T-cell (primary cell): ENCODE measurements at places on chromosomes 12 and 14.
A peak's percentile ranks its signal among the peaks of the same experiment; 100 is the strongest.

- no peak for DNase-seq
Observed at GRCh38 chr12:38689195-38689594, 216.2 kb downstream of the CPNE8 start.

- DNase-seq = no peak
Observed at GRCh38 chr12:11812586-11813437, 163.3 kb downstream of the ETV6 start.

DNA sequence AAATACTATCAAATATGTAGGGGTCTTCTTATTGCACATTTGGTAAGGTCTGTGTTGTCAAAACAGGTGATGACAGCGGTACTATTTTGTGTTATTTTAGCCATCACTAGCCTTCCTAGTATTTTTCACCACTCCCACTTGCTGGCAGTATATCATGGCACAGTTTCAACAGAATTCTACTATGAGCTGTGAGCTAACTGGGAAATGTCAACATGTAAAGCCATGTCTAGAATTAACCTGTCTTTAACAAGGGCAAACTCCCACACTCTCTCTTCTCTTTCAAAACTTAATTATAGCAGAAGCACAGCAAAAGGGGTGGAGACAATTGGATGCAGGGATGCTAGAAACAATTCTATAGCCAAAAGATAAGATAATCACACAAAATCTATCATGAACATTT lies 253.4 kb downstream of the PAX9 start:
- DNase-seq = no peak

- DNase-seq = no peak
Observed at GRCh38 chr14:76752744-76753143, 8.5 kb upstream of the VASH1 start.

DNA sequence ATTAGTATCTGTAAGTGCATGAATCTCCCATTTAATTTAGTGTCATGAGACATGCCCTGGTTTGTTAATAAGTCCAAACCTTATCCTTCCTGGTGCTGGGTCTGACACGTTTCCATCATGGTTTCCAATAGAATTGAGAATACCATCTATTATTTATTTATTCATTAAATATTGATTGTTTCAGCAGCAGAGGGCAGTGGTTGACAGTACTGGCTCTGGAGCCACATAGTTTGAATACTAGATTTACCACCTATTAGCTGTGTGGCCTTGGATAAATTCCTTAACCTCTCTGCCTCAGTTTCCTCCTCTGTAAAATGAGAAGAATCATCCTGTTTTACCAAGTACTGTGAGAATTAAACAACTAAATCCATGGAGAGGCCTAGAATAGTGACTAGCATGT lies 941 bp upstream of the STAB2 start:
- no peak for DNase-seq

DNA sequence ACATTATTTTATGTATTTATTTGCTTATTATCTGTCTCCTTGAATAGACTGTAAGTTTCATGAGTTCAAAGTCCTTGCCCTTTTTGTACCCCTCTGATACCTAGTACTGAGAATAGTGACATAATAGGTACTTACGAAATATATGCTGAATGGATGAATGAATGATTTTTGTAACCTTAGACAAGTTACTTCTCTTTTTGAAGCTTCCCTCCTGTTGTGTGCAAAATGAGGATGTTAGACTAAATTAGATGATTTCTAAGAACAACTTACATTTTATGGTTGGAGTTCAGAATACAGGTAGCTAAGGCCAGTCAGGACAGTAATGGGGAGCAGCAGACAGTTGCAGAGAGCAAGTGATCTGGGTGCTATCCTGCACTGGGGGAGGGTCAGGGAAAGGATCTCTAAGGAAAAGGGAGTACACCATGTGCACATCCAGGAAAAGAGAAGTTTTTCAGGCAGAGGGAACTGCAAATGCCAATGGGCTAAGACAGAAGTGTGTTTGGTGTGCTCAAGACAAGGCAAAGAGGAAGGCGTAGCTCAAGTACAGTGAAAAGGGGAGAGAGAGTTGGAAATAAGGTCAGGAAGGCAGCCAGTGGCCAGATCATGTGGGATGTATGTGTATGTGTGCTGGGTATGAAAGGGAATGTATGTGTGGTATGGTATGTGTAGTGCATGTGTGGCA lies 59.4 kb upstream of the AMIGO2 start:
- DNase-seq = no peak

- DNase-seq = no peak
Observed at GRCh38 chr14:105131241-105131640, 37.3 kb downstream of the JAG2 start.

DNA sequence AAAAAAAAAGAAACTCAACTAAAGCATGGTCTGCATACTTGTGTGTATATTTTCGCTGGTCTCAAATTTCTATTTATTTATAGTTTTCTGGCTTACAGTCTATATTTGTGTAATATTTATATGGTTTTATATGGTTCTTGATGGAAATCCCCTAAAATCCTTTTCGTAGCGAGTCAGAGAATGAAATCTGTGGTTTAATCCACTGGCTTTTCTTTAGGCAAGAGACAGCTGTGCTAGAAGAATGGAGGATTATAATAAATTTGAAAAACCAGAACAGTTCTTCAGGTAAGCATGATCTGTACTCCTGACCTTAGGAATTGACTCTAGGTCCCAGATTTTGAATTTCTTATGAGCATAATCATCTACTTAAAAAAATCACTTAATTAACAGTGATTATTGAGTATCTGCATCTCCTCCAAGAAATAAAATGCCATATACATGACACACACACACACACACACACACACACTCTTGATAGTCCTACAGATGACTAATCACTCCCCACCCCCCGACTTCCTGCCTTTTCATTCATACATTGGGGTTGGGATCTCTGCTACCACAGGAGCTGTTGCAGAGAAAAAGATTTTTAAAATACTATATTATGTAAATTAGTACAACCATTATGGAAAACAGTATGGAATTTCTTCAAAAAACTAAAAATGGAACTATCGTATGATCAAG lies 113.4 kb downstream of the CRADD start:
- DNase-seq = no peak

- DNase-seq = no peak
Observed at GRCh38 chr14:24353559-24354481, 14.0 kb upstream of the RIPK3 start.

DNA sequence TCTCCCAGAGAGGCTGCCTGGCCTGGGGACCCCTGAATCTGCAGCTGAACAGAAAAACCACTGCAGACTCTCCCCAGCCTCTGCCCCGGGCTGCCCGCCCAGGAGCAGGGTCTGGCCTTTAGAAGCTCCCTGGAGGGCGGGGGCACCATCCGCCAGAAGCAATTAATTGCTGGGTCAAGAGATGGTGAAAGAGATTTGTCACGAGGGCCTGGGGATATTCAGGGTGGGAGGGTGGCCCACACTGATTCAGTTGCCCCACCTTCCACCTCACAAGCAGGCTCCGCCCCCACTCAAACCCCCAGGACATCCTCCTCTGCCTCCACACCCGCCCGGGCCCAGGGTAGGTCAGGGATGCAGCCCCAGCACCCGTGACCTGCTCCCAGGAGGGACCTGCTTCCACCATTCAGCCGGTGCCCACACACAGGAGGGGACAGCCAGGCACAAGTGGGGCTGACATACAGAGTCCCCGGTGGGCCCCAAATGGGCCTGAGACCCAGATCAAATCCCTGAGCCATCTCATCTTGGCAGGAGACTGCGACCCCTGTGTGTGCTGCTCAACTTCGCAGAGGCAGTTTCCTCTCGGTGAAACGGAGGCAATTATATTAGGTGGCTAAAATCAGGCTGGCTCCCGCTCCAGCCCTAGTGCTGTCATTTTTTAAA lies 23.0 kb downstream of the NCOR2 start:
- no peak for DNase-seq

DNA sequence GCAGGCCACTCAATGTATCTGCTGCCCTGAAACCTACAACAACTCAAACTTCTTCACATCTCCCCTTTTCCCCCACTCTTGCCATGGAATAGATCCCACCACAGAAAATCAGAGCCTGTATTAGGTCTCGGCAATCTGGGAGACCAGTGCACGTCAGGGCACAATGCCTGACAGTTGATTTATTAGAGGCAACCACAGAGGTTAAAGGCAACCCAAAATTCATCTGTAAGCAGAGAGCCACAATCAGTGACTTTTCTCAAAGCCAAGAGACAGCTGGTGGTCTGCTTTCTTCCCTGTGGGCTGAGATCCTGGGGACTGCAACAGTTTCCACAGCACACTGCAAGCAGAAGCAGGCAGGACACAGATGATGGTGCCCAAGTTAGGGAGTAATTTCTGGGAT lies 169.0 kb upstream of the NTF3 start:
- no peak for DNase-seq

DNA sequence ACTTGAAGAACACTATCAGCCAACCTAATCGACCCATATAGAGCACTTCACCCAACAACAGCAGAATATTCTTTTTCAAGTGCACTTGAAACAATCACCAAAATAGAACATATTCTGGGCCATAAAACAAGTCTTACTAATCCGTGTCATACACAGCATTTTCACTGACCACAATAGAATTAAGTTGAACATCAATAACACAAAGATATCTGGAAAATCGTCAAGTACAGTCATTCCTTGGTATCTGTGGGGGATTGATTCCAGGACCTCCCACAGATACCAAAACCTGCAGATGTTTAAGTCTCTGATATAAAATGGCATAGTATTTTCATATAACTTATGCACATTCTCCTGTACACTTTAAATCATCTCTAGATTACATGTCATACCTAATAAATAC lies 295.7 kb downstream of the BCL11B start:
- no peak for DNase-seq

GRCh38 chr12:105212438-105212837 lies 23.5 kb downstream of the APPL2 start:
- DNase-seq = no peak

- DNase-seq = no peak
Observed at GRCh38 chr14:55356913-55357312, 54.7 kb downstream of the ATG14 start.

DNA sequence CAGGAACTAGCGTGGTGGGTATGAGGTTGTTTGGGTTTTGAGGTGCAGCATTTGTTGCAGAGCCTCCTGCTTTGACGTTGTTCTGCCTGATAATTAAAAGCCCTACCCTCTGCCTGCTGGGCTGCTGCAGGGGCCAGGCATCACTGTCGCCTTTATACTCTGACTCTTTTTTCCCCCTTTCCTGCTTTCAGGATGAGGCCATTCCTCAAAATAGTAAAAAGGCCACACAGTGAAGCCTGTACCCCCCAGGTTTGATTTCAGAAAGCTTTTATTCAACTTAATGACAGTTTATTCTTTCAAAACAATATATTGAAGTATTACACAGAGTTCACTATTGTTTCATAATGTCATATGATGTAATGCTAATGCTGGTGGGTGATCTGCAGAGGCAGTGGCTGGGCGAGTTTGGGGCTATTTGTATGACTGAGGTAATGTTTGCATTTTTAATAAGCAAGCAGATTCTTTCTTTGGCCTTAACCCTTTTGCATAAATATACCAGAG lies 9.1 kb downstream of the BORCS5 start:
- no peak for DNase-seq

- DNase-seq = no peak
Observed at GRCh38 chr14:57761800-57762199, 104.1 kb downstream of the SLC35F4 start.

GRCh38 chr12:14956024-14956891 lies 5.1 kb downstream of the ARHGDIB start:
- DNase-seq = no peak

DNA sequence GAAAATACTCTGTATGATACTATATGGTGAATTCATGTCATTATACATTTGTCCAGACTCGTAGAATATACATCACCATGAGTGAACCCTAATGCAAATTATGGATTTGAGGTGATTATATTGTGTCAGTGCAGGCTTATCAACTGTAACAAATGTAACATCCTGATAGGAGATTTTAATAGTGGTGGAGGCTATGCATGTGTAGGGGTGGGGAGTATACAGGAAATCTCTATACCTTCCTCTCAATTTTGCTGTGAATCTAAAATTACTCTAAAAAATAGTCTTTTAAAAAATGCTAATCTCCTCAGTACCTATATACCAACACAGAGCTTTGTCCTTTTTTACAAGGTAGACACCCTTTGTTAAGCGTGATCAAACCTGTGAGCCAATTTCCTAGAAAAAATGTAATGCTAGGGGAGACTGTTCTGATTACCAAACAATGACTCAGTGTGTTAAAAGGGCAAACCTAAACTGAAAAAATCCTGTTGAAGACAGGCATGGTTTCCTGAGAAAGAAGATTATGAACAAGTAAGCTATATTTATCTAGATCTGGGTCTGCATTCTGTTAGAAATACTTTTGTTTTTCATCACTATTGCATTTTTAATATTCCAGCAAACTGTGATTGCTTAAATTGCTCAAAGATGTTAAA lies 170.9 kb downstream of the DUSP6 start:
- no peak for DNase-seq

DNA sequence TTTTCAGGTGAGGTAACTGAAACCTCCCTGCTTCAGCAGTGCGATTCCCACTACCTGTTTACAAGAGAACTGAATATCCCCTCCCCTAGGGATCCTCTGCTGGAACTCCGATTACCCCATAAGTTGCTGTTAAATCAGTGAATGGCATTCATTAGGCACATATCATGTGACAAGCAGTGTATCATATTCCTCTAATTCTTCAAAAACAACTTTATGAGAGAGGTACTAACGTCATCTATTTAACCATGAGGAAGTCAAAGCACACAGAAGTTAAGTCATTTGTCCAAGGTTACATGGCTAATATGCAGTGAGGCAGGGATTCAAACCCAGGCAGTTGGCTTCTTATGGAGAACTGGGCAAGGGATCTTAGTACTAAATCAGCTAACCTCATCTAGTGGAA lies 43.9 kb upstream of the PCED1B start:
- DNase-seq = no peak

DNA sequence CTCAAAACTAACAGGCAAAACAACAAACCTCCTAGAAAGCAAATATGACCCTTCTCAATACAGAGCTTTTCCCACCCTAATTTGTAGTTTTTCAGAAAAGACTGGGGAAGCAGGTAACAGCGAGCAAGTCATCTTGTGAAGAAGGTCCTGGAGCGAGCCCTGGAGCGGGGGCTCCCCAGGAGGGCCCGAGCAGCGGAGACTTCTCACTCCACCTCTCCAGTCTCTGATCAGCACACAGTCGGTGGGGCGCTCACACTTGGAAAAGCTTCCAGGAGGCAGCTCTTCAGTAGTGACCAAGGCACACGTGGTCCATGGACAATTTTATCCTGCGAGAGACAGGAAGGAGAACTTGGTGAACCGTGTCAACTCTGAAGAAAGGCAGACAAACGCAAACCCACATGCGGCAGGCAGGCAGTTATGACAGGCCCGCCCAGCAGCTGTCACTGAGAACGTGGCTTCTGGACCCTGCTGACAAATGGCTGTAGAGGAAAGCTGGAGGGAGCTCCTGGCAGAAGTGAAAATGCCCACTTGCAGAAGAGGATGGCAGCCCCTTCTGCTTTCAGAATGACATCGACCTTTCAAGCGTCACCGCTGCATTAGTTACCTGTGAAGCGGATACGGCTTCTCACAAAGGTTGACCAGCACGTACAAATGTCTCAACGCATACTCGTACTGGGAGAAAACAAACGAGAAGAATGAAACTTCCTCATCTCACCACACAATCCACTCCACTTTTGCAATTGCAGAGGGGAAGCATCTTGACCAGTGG lies 44.2 kb downstream of the LGMN start:
- DNase-seq = no peak

- DNase-seq = no peak
Observed at GRCh38 chr12:2754208-2754607, 40.6 kb upstream of the FKBP4 start.

GRCh38 chr12:50545786-50546185 lies 41.0 kb downstream of the DIP2B start:
- no peak for DNase-seq

- DNase-seq = no peak
Observed at GRCh38 chr12:111398530-111398929, 7.2 kb upstream of the SH2B3 start.

GRCh38 chr14:101230161-101230850 lies 326.8 kb upstream of the RTL1 start:
- peak; percentile 17 for DNase-seq
